Inflammatory macrophage (primary cell): ENCODE measurements at places on chromosomes 11 and 22.

- DNase-seq, result no peak
Observed at GRCh38 chr22:17884084-17884483, 109.8 kb upstream of the BID start.

- DNase-seq, result no peak
Observed at GRCh38 chr22:24772493-24773220, 1.9 kb downstream of the PIWIL3 start.

GRCh38 chr11:121059605-121060004, 35.7 kb downstream of the TBCEL start:
- DNase-seq, result peak; percentile 36

DNA sequence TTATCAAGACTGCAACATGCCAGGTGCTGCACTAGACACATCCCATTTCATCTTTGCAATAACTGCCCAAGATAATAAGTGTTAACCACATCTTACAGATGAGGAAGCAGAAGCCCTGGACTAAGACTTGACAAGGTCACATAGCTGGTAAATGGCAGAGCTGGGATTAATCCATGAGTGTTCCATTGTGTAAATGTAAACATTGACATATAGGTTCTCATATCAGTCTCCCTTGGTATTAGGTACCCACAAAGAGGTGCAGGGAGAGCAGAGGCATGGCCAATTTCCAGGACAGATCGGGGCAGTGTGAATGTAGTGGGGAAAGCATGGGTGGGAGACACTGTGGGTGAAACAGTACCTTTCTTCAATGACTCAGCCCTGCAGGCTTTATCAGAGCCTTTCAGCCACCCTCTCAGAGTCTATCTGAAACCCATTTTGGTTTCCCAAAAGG, 17.9 kb downstream of the MICAL2 start:
- DNase-seq, result peak; percentile 28

DNA sequence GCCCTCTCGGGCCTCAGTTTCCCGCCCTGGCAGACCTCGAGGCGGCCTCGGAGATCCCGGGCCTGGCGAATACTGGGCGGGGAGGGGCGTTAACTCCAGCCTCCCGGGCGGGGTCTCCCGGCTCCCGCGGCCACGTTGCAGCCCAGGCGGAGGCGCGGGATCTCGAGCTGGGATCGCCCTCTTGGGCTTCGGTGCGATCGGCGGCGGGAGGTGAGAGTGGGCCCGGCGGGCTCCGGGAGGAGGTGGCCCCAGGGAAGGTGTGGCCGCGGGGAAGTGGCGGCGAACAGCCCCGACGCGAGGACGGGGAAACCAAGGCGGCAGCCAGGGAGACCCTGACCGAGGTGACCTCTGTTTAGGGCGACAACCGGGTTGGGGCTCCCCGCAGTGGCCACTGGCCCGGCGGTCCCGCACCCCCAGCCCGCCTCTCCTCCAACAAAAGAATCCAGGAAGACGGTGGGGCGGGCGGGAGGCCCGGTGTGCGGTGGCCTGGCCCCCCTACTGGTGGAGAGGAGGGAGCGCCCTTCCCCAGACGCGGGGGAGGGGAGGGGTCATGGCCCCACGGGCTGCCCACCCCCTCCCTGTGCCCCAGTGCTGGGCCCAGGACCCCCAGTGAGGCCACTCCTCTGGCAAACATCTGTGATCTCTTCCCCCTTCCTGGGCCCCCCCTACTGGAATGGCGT, at the start of gene PHETA2:
Gene PHETA2 (plus strand): TSS at position 117 of the 680 bp plus-strand sequence. CDS start 3,046 bp downstream, outside the sequence.
- peak; percentile 18 for DNase-seq

GRCh38 chr11:16987205-16987568, 27.0 kb downstream of the PLEKHA7 start:
- no peak for DNase-seq

DNA sequence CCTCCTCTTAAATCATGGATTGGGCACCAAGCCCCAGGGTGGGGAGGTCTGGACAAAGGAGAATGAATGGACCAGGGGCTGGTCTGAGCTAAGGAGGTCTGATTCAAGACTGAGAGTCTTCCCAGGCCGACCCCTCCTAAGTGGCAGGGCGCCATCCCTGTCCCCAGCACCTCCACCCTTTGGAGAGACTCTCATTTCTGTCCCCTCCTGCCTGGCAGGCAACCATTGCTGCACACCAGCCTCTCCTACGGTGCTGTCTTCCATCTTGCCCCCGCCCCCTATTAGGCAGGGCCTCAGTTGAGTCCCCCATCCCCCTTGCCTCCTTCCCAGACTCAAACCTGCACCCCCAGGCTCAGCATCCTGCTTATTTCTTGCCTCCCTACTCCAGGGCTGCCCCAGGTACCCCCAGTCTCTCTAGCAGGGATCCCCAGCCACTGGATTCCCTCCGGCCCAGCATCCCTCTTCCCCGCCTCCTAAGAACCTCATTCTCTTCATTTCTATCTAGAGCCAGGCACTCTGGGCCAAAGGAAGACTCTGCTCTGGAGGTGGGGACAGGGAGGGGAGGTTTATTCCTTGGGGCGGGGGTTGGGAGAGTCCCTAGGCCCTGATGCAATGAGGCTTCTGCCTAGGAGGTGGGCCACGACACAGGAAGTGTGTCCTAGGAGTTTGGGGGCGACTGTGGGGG, 1.7 kb upstream of the RCOR2 start:
- no peak for DNase-seq

DNA sequence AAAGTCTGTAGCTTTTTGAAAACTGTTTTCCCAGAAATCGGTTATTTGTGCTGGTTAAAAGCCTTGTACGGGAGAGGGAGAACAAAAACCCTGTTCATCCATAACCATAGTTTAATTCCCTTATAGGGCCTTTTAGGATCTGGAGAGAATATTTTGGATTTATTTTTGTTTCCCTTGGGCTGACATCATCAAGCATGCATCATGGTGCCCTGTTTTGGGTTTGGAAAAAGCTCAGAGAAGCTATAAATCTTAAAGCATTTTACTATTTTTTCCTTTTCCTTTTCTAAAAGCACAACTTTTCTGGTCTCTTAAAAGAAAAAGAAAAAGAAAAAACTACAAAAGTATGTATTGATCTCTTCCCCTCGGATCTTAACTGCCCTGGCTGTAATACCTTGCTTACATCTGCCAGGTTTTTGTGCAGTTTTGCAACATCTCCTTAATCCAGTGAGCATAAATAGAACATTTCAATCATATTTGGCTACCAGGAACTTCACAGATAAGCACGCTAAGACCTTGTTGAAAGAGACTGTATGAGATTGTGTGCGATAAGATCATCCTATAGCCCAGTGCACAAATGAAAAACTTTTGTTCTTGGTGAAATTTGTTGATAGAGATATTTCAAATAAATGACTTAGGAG, 88.0 kb downstream of the ZBTB16 start:
- DNase-seq, result no peak

GRCh38 chr11:73894725-73895335, 18.0 kb downstream of the PAAF1 start:
- no peak for DNase-seq

GRCh38 chr11:73034331-73034730, 107.8 kb downstream of the FCHSD2 start:
- no peak for DNase-seq

- DNase-seq, result no peak
Observed at GRCh38 chr22:43897751-43898261, 6.0 kb upstream of the PNPLA5 start.

DNA sequence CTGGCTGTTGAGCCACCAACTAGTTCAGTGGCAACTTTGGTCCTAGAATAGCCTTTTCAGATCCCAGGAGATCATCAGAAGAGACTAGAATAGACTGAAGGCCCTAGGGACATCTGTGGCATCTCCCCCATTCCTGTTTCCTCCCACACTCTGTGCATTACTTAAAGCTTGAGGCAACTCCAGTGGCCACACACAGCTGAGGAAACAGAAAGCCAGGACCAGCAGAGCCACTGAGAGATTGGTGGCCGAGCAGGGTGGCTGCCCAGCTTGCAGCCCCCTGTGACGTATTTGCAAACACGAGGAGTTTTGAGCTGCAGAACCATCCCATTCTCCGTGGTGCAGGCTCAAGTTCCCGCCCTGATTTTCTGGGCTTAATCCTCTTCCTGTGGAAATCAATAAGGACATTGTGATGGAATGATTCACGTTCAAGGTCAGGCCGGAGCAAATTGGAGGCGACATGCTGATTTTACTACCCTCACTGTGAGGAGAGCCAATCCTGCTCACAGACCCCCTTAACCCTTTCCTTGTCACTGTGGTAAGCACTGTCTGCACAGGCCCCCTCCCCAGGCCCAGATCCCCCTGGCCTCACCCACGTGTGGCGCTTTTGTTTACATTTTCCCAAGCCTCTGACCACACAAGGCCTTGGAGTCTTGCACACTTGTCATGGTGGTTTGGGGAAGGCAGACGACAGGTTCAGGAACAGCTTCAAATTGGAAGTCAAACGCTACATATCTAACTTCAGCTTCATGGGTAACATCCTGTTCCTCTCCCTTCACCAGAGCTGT, 69.1 kb upstream of the MYOD1 start:
- DNase-seq, result no peak

DNA sequence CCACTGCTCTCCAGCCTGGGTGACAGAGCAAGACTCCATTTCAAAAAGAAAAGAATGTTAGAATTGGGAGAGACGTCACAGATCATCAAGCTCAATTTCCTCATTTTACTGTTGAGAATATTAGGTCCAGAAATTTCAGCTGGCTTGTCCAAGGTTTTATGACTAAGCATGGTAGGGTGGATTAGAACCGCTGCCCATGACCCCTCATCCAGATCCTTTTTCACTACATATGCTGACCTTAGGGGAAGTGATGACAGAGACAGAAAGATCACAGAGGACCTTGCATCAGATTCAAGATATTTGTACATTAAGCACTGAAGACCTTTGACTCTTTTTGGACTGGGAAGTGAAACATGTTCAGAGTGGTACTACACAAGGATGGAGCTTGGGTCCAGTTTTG, 134.5 kb downstream of the ADAMTS15 start:
- peak; percentile 40 for DNase-seq

GRCh38 chr22:29243874-29244446, 23.8 kb downstream of the RHBDD3 start:
- DNase-seq, result no peak

GRCh38 chr11:103923451-103923931, 112.9 kb upstream of the DDI1 start:
- no peak for DNase-seq

GRCh38 chr11:64831411-64831891, 13.0 kb downstream of the CDC42BPG start:
- no peak for DNase-seq

DNA sequence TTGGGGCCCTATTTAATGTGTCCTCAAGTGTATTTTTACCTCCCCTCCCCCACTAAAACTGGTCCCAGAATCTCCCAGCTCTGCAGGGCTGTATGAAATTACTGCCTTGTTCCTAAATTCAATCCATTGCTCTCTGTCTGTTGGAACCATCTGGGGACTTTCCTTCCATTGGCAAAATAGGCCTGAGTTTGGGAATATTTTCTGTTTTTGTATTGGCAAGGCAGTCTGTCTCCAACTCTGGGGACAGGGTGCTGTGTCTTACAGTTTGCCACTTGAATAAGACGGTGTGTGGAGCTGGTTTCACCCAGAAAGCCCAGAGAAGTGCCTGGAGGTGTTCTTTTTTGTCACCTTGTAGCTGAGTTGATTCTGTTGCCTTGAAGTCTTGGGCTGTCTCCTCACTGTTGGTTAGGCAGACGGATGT, 1.3 kb downstream of the PACS1 start:
- DNase-seq, result no peak

DNA sequence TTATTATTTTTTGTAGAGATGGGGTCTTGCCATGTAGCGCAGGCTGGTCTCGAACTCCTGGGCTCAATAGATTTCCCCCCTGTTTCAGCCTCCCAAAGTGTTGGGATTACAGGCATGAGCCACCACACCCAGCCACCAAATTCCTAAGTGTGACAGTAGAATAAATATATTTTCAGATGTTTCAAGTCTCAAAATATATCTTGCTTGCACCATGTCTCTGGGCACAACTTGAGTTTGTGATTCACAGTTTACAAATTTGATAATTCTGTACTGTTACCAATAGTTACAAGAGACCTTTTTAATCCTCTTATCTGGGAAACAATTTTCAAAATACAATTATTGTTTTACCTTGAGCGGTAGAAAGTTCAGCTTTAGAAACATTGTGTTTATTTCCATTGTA, 19.1 kb downstream of the DCPS start:
- no peak for DNase-seq

DNA sequence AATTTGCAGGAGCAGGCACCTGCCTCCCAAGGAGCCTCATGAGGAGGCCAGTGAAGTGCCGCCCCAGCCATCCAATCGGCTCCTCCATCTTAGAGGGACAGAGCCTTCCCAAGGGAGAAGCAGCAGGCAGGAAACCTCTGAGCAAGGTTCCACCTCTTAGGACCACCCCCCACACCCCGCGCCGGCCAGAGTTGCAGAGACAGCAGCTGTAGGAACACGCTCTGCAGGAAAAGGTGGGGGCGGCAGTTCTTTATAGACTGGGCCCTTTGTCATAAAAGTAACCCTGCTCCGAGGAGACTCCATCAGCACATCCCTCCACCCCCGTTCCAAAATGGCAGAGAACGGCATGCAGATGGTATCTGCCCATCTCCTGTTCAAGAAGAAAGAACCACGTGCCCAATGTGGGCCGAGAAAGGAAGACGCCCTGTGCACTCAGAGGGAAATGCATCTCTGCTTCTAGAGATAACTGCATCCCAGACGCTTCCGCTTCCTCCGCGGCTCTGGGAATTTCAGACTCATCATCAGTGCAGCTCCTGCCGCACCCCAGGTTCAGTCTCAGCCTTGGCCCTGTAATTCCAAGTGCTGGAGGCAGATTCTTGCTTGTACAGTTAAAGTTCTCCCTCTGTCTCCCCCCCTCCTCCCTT, 98.5 kb downstream of the SPATA19 start:
- no peak for DNase-seq

DNA sequence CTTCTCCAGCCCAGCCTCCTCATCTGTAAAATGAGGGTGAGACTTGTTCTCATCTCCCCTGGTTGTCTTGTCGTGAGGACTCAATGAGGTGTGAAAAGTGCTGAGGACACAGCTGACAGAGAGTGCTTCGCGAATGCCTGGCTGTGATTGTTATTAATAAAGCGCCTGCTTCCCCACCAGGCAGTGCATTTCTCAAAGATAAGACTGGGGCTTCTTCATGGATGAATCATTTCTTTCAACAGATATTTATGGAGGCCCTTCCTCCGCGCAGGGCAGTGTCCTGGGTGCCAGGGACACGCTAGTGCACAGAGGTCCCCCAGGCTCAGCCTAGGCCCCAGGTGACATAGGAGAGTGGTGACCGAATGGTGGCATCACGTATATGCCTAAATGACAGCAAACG, 34.3 kb upstream of the SHISAL1 start:
- no peak for DNase-seq
